Type B pancreatic cell (in vitro differentiated cells): ENCODE measurements at places on chromosomes 6 and 20.

DNA sequence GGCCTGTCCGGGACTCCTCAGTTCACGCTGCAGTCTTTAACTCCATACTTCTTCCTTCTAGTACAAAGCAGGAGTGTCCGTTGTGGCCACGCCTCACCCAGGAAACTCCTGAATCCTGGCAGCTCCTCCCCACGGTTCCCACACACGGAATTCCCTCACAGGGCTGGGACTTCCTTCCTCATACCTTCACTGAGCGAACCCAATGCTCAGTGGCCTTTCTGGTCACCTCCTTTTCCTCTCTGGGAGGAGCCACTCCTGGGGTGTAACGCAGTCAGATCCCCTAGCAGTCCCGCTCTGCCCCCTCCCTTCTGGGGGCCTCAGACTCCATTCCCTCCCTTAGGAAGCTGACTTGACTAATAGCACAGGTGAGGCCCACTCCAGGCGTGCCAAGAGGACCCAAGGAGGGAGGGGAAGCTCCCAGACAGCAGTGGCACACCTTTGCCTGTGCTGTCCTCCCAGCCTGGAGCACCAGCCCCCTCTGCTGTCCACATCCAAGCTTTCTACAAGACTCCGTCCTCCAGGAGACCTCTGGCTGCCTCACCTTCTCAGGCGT lies at the start of gene SLC52A3:
Gene SLC52A3 (minus strand): TSS at position 75 of the 553 bp plus-strand sequence. CDS start 2,726 bp downstream, outside the sequence.
- DNase-seq, result no peak

GRCh38 chr20:32820698-32821377 lies 1.1 kb downstream of the MAPRE1 start:
- no peak for DNase-seq

DNA sequence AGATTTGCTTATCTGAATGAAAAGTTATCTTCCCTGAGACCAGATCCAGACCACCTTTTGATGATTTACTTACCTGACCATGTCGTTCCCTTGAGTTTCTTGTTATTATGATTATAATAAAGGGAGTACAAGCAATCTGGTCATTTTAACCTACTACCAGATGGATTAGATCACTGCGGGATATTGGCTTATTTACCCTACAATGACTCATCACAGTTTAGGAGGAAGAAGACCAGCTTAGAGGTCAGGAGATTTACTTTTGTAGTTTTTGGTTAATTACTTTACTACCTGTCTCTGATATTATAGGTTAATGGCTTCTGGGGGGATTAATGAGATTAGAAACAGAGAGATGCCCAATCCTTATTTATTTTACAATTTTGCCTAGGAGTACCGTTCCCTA lies 10.7 kb downstream of the PKIB start:
- no peak for DNase-seq

- peak; percentile 82 for DNase-seq
These were observed 4.1 kb upstream of the BNIP5 start for GRCh38 chr6:36340618-36341454.

GRCh38 chr6:129186988-129187387 lies 304.1 kb downstream of the LAMA2 start:
- no peak for DNase-seq

- no peak for DNase-seq
These were observed 107.4 kb upstream of the GRIK2 start for GRCh38 chr6:101286146-101286545.

GRCh38 chr6:152313542-152314482 lies 323.4 kb downstream of the SYNE1 start:
- DNase-seq, result no peak

DNA sequence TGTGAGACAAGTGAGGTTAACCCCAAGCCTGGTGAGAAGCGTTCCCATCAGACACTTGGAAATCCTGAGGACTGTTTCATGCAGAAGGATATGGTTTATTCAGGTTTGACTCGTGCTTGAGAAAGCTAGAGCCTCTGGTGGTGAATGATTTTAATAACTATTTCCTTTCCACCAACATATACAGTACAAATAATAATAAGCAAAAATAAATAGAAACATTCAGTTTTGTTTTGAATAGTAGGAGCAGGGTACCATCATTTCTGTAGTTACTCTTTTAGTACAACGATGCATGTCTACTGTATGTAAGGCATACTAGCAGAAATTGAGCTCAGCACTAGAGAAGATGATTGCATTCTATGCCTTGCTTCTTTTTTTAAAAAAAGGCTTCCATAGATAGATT lies 33.5 kb downstream of the PLG start:
- no peak for DNase-seq

GRCh38 chr6:91562955-91563354 lies 976.1 kb upstream of the MAP3K7 start:
- no peak for DNase-seq

- no peak for DNase-seq
These were observed 1286.2 kb upstream of the EYS start for GRCh38 chr6:66993272-66993671.

- DNase-seq, result no peak
These were observed 42.4 kb downstream of the ILRUN start for GRCh38 chr6:34654061-34654710.

- DNase-seq, result no peak
These were observed 68.7 kb upstream of the CST7 start for GRCh38 chr20:24880356-24880755.

GRCh38 chr6:44265007-44265721 lies at the start of gene NFKBIE:
TSS of gene NFKBIE (minus strand) at chr6:44265551. CDS start at chr6:44265346, 205 bp downstream.
- peak; percentile 94 for DNase-seq

GRCh38 chr20:64225828-64226598 lies 29.5 kb upstream of the PCMTD2 start:
- no peak for DNase-seq

DNA sequence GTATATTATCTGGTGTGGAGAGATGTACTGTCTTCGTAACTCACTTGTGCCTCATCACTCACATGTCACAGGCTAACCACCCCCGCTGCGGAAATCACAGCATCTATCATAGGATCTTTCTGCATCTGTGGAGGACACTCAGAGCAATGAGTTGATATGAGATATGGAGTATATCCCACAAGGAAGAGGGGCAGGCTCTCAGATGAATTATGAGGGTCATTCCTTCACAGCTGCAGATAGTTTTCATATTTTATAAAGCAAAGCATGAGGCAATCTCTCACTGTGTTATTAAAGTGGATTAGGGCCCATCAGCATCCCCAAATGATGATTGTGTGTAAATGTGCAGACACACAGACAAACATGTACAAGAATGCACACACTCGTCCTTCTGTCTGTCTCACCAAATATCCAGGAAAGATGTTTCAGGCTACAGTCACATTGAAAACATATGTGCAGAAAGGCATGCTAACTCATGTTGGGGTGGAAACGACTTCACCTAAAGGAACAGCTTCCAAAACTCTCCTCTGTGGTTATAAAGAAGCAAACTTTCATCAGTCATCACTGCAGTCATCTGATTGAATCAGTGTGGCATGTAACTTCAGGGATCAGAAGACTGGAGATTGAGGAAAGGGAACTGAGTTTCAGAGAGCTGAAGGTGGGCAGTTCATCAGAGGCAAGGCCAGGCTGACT lies 164.7 kb downstream of the FOXC1 start:
- no peak for DNase-seq

DNA sequence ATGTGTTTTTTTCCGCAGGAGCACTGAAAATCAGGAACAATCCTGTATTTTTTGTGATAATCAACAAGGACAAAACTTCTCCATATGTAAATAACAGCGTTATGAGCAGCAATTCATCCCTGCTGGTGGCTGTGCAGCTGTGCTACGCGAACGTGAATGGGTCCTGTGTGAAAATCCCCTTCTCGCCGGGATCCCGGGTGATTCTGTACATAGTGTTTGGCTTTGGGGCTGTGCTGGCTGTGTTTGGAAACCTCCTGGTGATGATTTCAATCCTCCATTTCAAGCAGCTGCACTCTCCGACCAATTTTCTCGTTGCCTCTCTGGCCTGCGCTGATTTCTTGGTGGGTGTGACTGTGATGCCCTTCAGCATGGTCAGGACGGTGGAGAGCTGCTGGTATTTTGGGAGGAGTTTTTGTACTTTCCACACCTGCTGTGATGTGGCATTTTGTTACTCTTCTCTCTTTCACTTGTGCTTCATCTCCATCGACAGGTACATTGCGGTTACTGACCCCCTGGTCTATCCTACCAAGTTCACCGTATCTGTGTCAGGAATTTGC lies at the start of gene TAAR6:
Gene TAAR6 (plus strand): TSS at position 102 of the 557 bp plus-strand sequence. CDS start 0 bp downstream, at position 102.
- DNase-seq, result no peak

- DNase-seq, result no peak
These were observed 948 bp upstream of the DNAJC5 start for GRCh38 chr20:63893999-63894357.

- no peak for DNase-seq
These were observed 76.7 kb downstream of the CEP162 start for GRCh38 chr6:84150705-84151104.

GRCh38 chr6:168190014-168190405 lies 111.0 kb upstream of the FRMD1 start:
- peak; percentile 49 for DNase-seq

DNA sequence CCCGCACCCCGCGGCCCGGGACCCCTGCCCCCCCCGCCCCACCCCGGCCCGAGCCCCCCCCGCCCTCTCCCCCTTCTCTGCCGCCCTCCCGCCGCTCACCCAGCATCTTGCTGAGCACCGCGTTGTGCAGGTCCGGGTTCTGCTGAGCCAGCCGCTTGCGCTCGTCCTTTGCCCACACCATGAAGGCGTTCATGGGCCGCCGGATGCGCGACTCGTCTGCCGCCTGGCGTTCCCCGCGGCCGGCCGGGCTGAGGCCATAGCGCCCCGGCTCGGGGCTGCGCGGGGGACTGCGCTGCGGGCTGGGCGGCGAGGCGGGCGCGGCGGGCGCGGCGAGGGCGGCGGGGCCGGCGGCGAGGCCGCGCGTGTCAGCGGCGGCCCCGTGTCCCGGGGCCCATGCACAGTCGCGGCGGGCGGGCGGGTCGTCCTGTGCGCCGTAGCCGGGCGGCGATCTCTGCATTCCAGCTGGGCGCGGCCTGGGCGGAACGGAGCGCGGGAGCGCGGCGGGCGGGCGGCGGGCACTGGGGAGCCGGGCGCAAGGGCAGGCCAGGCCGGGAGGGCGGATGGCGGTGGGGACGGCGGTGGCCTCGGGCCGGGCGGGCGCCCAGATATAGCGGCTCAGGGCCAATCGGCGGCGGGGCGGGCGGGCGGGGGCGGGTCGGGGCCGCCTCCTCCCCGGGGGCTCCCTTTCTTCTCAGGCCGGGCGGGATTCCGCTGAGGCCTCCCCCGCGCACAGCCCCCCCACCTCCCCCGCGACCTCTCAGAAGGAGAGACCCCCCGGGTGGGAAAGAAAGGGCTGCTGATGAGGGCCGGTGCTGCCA lies at the start of gene SOX18:
Gene SOX18 (minus strand): TSS at position 580 of the 818 bp plus-strand sequence. CDS start 123 bp downstream, at position 457.
- DNase-seq, result no peak

GRCh38 chr6:132443206-132443605 lies 41.9 kb upstream of the MOXD1 start:
- DNase-seq, result no peak

- DNase-seq, result no peak
These were observed 6.6 kb upstream of the TBC1D7 start for GRCh38 chr6:13334953-13335352.

DNA sequence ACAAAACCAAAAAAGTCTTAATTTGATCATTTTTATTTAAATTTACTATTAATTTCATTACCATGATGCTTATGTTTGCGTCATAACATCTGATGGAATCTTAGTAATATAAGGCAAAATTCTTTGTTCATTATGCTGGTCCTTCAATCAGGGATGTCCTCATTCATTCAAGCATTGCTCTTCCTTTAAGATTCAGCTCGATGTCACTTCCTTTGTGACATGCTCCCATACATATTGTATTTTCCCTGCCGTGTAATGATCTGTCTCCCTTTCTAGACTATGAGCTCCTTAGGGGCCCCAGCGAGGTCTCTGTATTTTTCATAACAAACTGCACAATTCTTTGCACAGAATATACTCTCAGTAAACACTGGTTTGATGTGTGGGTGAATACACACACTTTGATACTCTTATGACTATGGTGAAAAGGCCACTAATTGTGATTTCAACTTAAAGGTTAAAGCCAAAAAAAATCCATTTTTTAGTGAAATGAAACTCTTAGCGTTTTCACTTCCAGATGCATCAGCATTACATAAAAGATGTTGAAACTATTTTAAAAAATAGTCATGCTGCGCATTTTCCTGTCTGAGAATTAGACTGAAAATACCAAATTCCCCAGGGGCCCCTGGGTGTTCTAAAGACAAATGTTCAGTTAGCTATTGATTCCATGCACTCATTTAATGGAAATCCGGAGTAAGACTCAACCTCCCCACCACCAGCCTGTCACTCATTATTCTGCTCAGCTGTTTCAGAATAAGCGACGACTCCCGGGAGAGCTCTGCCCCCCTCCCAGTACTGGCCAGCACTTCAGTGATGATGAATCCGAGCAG lies 169.7 kb downstream of the ATXN1 start:
- no peak for DNase-seq

DNA sequence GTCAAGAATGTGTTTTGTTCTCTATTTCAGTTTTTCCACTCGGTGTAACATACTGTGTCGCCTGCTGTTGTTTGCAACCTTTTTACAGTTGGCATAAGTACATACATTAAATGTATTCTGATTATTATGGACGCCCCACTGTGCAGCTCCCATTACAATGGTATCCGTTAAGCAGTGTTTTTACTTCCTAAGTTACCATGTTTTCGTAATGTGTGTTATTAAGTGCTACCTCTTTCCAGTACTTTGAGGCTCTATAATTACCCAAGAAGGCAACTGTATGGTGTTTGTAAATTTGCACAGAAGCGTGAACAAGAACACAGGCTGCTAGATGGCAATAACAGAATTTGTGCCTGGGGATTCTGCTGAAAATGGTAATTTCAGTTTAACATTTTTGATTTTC lies 568.0 kb upstream of the MARCKS start:
- DNase-seq, result no peak

GRCh38 chr6:165677091-165677490 lies 14.1 kb upstream of the PDE10A start:
- DNase-seq, result no peak

- peak; percentile 84 for DNase-seq
These were observed at the start of gene IER3 for GRCh38 chr6:30744054-30744805. TSS of gene IER3 (minus strand) at chr6:30744547. CDS start at chr6:30744518, 29 bp downstream.

- no peak for DNase-seq
These were observed 62.4 kb downstream of the DST start for GRCh38 chr6:56580271-56580670.

DNA sequence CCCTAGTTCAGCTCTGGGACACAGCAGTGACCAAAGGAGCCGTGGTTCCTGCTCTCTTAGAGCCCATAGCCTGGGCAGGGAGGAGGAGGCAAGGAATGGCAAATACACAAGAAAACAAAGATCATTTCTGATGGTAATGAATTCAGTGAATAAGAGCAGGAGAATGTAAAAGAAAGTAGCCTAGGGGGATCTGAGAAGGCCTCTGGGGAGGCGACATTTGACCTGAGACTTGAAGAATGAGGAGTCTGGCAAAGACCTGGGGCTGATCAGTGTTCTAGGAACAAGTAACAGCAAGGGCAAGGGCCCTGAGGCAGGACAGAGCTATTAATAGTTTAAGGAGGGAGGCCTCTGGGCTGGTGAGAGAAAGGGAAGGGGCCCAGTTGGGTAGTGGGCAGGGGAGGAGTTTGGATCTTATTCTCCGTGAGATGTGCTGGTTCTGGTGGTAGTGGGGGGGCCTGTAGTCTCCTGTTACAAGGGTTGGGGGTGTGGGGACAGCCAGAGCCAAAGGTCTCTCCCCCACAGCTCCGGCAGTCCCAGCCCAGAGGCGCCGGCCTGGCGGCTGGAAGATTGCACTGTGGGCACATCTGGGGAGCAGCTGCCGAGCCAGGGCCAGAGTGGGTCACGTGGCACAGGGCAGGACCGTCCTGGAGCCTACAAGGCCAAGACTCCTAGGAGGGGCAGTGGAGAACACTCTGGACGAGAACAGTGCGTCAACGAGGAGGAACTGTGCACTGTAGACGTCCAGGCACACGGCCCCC lies 9.3 kb upstream of the ID1 start:
- DNase-seq, result peak; percentile 97

- DNase-seq, result no peak
These were observed 57.5 kb downstream of the SNRNP48 start for GRCh38 chr6:7647504-7647903.
